ENCODE measurements at places on chromosomes 4 and X. TPM values are rescaled to one million over a fixed set of nuclear protein-coding genes. Genes with fewer than 3 reads are reported as not detected.

The FGFR3 gene
- 0.25 TPM for total RNA-seq

The GUCY1B1 gene
- total RNA-seq = 4.4 TPM

The BMP3 gene
- total RNA-seq = under 0.01 TPM

The HTRA3 gene
- total RNA-seq = 0.55 TPM

The BMX gene
- total RNA-seq = 0.11 TPM

The ADH1C gene
- 0.44 TPM for total RNA-seq

The TAB3 gene
- 10.1 TPM for total RNA-seq

The MSANTD1 gene
- total RNA-seq = 0.33 TPM

The NXF3 gene
- not detected for total RNA-seq

The KLKB1 gene
- total RNA-seq = not detected

The MEPE gene
- not detected for total RNA-seq

The MAGEA10 gene
- not detected for total RNA-seq

The MCF2 gene
- total RNA-seq = not detected

The SOWAHD gene
- total RNA-seq = under 0.01 TPM

The ATOH1 gene
- not detected for total RNA-seq

The LRIT3 gene
- 0.11 TPM for total RNA-seq

The AFM gene
- total RNA-seq = not detected

The MGARP gene
- 3.1 TPM for total RNA-seq

The RBM46 gene
- total RNA-seq = not detected

The HERC5 gene
- total RNA-seq = 2.7 TPM

The HADH gene
- total RNA-seq = 19.6 TPM

The ETDA gene
- not detected for total RNA-seq

The SLC6A14 gene
- total RNA-seq = not detected

Data from uterine smooth muscle cell (primary cell).